HL-60 (cell line): ENCODE measurements at places on chromosomes 13 and 19.

- DNase-seq = no peak
Measured at GRCh38 chr13:43489233-43489632, 297.5 kb downstream of the ENOX1 start.

DNA sequence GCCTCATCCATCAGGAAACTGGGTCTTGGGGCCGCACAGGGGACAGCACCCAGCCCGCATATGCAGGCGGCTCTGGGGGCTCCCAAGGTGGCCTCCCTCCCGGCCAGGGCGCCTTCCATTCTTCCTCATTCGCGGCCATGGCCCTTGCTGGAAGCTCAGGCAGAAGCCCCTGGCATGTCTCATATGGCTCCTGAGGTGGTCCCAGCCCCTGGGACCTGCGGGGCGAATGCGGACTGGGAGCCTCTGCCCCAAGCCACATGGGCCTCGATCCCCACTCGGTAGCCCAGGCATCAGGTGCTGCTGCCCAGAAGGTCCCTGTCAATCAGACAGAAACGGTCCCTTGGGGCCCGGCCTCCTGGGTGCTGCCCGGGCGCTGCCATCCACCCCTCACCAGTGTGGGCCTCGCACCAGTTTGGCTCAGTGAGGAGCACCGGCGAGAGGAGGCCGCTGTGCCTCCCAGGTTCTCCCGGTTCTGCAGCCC lies 301.6 kb downstream of the TEX29 start:
- DNase-seq = no peak

GRCh38 chr19:31146015-31146414 lies 203.2 kb downstream of the TSHZ3 start:
- no peak for DNase-seq

DNA sequence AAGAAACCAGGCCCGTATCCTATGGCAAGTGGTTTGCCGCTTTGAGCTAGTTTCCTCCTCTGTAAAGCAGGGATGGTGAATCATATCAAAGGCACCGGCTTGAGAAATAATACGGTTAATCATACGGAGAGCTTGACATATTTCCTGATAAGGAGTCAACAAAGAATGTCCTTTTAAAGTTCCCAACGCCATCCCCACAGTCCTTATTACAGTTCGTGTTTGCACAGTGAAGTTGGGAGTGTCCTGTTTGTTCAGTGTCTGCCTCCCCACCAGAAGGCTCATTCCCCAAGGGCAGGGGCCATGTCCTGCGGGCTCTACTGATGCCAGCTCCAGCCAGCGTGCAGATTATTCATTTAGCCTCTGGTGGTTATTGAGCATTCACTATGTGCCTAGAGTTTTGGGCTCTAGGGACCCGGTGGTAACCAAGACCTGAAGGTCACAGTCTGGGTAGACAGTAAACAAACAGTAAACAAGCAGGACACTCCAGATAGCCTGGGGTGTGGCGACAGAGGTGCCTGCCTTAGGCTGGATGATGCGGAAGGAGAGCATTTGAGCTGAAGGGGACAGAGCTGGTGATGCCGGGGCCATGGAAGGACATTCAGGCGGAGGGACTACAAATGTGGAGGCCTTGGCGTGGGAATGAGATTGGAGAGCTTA lies 6.3 kb downstream of the GRAMD1A start:
- no peak for DNase-seq

DNA sequence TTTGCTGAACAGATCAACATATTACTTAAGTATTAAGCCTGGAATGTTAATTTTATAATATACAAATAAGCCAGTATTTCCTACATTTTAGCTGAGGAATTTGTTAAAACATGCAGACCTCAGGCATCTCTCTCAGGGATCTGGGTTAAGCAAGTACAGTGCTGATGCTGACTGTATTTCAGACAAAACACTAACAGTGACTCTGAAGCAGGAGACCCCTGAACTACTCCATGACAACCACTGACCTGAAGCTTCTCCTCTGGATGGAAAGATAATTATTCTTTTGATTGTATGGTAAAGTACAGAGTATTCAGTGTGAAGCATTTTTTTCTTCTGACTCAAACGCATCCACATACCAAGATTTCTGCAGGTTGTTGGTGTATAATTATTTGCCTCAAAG lies 680.8 kb downstream of the LIG4 start:
- no peak for DNase-seq

DNA sequence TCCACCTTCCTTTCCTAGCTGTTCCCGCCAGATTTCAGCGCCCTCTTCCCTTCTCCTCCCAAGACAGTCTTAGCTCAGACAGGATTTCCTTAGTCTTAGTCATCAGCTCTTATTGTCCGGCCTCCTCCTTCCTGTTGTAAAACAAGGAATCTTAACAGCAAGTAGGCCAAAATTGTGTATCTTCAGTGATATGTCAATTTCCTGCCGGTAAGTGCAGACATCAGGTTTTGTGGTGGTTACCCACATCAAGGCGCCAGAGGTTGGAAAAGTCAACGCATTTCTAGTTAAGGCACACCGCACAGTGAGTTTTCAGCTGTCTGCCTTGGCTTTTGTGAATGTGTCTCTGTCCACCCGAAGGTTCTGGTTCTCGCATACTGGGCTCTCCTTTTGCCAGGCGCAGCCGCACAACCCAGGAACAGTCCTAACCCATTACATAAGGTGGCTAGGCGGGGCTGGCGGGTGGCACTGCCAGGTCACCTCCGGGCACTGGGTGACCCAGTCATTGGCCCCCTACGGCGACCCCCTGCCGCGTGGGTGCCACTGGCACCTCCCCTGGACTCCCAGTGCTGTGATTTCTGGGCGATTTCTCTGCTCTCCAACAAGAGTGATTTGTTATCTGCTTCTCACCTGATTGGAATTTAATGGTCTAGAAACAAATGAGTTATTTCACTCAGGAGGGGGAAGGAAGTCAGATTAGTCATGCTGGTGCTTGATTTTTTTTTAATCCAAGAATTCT lies 12.9 kb downstream of the COL4A2 start:
- no peak for DNase-seq

GRCh38 chr13:60000081-60000480 lies 163.6 kb downstream of the DIAPH3 start:
- DNase-seq = no peak

GRCh38 chr13:89212186-89212585 lies 1541.0 kb downstream of the SLITRK5 start:
- DNase-seq = no peak

GRCh38 chr19:18558604-18559003 lies 934 bp downstream of the KXD1 start:
- DNase-seq = peak; percentile 27

GRCh38 chr13:90868321-90868920 lies 479.1 kb upstream of the MIR17HG start:
- no peak for DNase-seq
